Type B pancreatic cell (in vitro differentiated cells): ENCODE measurements at places on chromosomes 11 and 22. TPM values are rescaled to one million over a fixed set of nuclear protein-coding genes. Genes with fewer than 3 reads are reported as not detected.

DNA sequence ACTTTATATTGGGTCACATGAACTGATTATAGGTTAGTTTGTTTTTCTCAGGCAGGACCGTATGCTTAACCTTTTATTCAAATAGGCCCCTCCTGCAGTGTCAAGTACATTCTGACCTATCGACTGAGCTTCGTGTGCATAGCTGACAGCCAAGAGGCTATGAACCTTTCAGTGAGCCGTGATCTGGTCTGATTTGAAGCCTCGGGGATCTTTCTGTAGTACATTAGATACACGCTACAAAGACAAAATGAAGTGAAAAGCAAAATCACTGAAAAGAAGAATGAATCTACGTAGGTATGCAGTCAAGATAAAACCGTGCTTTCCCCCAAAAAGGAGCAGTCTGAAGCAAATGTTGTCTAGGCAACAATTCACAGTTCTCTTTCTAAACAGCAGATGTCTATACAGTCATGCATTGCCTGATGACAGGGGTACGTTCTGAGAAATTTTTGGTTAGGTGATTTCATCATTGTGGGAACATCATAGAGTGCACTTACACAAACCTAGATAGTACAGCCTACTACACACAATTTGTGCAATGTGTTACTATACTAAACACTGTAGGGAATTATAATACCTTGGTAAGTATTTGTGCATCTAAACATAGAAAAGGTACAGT is 18.1 kb downstream of the JHY start:
- H3K27me3 ChIP-seq = no peaks in the 10 kb centered on the region
- H3K36me3 ChIP-seq = no peaks in the 10 kb centered on the region
- H3K4me3 ChIP-seq = no peak overlapping the region
- peaks cover 11% of the 10 kb centered on the region for H3K4me1 ChIP-seq
- H3K27ac ChIP-seq = no peak overlapping the region

DNA sequence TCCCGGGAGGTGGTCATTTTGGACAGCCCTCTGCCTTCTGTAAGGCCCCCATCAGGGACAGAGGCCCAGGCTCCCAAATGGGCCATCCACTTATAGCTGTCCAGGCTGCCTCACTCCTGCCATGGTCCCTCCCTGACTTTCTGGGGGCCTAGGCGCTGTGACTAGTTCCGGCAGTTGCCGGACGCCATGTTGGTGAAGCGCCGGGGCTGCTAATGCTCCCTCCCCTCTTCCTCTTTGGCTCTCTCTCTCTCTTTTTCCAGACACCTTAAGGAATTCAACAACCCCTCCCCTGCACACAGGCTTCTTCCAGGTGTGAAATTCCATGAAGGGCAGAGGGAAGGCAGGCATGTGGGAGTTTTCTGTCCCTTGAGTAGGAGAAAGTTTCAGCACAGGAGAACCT is 445.6 kb downstream of the SOX6 start:
- H3K4me1 ChIP-seq = peaks cover 15% of the 10 kb centered on the region
- H3K27ac ChIP-seq = no peak overlapping the region
- peaks cover 6% of the 10 kb centered on the region for H3K27me3 ChIP-seq

DNA sequence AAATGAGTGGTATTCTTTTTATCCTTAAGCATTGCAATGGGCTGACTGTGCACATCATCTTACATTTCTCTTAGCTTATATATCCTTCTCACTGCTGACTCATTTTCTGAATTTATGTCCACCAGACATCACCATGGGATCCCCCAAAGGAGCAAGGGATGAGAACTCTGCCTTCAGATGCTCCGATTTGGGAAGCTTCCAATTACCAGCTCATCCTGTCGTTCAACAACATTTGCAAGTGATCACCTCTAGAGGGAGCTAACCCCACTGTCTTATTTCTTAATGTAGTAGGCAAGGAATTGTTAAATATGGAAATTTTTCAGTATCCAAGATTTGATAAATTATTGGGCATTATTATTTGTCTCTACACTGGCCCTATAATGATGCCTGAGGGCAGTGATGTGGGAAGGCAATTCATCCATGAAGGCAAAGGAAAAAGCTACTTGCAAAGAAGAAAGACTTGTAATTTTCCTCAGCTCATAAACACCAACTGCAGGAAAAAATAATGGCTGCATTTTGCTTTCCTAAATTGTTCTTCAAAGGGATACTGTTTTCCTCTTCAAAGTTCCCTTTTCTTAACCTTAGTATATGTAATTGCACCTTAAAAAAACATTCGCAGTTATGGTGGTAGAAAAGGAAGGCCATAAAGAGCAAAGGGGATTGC is 102.4 kb upstream of the FSHB start:
- H3K36me3 ChIP-seq = no peaks in the 10 kb centered on the region
- H3K4me1 ChIP-seq = no peaks in the 10 kb centered on the region
- no peak overlapping the region for H3K4me3 ChIP-seq
- peaks cover 8% of the 10 kb centered on the region for H3K27me3 ChIP-seq

- H3K4me3 ChIP-seq = no peak overlapping the region
- H3K27me3 ChIP-seq = peaks cover 4% of the 10 kb centered on the region
- no peaks in the 10 kb centered on the region for H3K4me1 ChIP-seq
- no peak overlapping the region for H3K27ac ChIP-seq
- DNase-seq = no peak
- no peaks in the 10 kb centered on the region for H3K36me3 ChIP-seq
Observed at GRCh38 chr11:99418927-99419720, 398.4 kb downstream of the CNTN5 start.

DNA sequence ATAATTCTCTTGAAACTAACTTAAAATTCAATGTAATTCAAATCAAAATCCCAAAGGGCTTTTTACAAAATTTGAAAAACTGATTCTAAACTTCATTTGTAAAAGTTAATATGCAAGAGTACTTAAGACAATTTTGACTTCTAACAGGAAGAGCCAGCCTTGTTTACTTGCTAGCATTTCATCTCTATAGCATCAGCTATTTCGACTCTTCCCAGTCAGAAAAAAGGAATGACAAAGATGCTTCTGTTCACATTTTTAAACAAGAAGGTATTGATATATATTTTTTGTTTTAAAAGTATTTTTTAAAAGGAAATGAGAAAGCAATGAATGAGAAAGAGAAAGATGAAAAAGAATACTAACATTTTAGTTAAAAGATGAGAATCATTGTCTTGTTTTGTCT is 16.4 kb downstream of the SLN start:
- no peak for DNase-seq
- H3K4me1 ChIP-seq = no peaks in the 10 kb centered on the region
- H3K4me3 ChIP-seq = no peak overlapping the region
- H3K27me3 ChIP-seq = peaks cover 16% of the 10 kb centered on the region

DNA sequence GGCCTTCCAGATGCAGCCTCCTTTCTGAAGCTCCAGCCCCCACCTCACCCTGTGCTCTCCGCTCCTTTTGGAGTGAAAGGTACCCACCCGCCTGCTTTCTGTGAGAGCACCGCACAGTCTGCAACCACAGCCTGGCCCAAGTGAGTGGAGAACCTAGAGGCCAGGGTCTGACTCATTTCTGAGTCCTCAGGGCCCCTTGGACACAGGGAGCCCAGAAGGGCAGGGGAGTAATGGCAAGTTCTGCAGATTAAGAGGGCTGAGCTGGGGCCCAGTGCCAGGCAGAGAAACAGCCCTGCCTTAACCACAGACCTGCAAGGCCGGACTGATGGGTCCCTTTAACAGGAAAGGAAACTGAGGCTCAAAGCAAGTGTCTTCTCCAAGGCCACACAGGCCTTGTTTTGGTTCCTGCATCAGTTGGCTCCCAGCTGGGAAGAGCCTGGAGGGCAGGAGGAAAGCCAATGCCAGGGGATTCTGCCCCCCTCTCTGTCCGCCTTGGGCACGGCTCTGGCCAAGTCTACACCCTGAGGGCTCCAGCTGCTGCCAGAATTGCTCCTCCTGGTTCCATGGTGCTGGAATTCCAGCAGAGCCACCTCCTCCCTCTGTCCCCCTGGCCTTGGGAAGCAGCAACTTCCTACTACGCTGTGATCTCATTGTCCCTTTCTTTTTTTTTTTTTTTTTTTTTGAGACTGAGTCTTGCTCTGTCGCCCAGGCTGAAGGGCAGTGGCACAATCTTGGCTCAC is 55.1 kb downstream of the CYTH4 start:
- no peak overlapping the region for H3K4me3 ChIP-seq
- no peak for DNase-seq
- no peaks in the 10 kb centered on the region for H3K36me3 ChIP-seq
- no peak overlapping the region for H3K27ac ChIP-seq
- peaks cover 97% of the 10 kb centered on the region for H3K27me3 ChIP-seq
- H3K4me1 ChIP-seq = peaks cover 4% of the 10 kb centered on the region

GRCh38 chr11:44300844-44301563 is 8.9 kb downstream of the ALX4 start:
- no peak overlapping the region for H3K27ac ChIP-seq
- no peak for DNase-seq
- H3K27me3 ChIP-seq = peaks cover 78% of the 10 kb centered on the region
- no peaks in the 10 kb centered on the region for H3K36me3 ChIP-seq
- H3K4me1 ChIP-seq = peaks cover 13% of the 10 kb centered on the region

GRCh38 chr22:44823396-44823795 is 71.0 kb downstream of the ARHGAP8 start:
- H3K27ac ChIP-seq = peak overlapping the region; percentile 64
- H3K4me3 ChIP-seq = no peak overlapping the region
- H3K4me1 ChIP-seq = peaks cover 7% of the 10 kb centered on the region
- H3K36me3 ChIP-seq = no peaks in the 10 kb centered on the region
- no peak for DNase-seq
- H3K27me3 ChIP-seq = no peaks in the 10 kb centered on the region

DNA sequence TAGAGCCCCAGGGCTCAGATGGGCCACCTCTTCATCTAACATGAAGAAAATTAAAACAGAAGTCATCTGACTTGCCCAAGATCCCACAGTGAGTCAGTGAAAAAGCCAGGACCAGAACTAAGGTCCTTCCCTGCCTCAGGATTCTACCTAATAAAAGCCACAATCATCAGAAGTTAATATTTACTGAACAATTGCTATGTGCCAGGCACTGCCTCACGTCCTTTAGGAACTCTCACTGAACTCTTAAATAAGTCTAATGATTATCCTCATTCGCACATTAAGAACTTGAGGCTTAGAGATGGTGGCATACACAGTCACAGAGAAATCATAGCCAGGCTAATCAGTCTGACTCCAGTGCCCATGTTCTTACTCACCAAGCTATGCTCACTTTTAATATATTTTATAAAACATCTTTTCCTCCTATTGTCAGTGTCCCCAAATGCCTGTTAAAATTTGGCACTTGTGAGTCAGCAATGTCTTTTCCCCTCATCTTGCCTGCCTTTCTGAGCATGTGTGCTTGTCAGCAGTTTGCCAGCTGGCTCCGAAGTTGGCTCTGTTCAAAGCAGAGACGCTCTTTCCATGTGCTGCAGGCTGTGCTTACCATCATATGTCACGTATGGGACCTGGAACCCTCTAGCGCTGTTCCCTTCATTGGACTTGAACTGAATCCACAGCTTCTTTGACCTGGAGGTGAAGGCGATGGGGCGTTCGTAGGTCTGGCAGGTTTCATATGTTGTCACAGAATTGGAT is 21.5 kb upstream of the NRIP3 start:
- no peak for DNase-seq
- no peaks in the 10 kb centered on the region for H3K4me1 ChIP-seq
- H3K36me3 ChIP-seq = no peaks in the 10 kb centered on the region
- H3K4me3 ChIP-seq = no peak overlapping the region
- H3K27ac ChIP-seq = no peak overlapping the region

GRCh38 chr22:32531931-32532819 is 57.6 kb downstream of the FBXO7 start:
- H3K27me3 ChIP-seq = no peaks in the 10 kb centered on the region

DNA sequence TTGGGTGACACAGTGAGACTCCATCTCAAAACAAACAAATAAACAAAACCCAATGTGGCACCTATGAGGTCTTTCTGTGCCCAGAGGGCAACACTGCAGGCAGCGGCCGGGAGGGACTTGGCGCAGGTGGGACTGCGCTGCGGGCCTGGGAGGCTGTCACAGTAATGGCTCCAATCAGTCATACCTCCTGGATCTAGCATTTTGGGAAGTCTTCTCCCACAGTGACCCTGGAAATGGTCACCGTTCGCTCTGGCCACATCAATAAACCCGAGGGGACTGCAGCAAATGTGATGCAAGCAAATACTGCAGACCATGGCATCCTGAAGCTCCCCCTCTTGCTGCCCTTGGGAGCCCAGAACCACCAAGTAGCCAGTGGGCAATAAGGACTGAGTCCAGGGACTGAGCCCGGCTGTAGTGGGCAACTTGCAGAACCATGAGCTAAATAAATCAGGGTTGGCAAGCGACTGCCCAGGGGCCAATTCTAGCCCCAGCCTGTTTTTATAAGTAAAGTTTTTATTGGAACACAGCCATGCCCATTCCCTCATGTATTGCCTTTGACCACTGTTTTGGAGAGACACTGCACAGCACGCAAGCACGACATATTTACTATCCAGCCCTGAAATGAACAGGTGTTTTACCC is 15.4 kb downstream of the SHANK2 start:
- H3K4me1 ChIP-seq = peaks cover 25% of the 10 kb centered on the region
- no peak overlapping the region for H3K4me3 ChIP-seq
- no peaks in the 10 kb centered on the region for H3K27me3 ChIP-seq

DNA sequence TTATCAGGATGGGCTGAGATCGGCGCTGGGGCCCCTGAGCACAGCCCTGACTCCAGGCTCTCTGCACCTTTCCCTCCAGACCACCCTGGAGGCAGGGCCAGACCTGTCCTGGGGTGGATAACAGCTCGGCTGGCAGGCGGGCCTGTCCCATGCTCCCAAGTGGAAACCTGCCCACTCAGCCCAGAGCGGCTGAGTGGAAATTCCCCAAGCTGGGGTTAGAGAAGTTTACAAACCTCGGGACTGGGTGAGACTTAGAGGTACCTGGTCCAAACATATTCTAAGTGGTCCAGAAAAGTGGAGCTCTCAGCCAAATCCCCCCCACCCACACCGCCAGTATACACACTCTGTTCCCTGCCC is 4.8 kb upstream of the FXYD2 start:
- H3K27me3 ChIP-seq = peaks cover 23% of the 10 kb centered on the region
- no peak overlapping the region for H3K4me3 ChIP-seq
- no peaks in the 10 kb centered on the region for H3K36me3 ChIP-seq
- H3K4me1 ChIP-seq = peaks cover 26% of the 10 kb centered on the region

DNA sequence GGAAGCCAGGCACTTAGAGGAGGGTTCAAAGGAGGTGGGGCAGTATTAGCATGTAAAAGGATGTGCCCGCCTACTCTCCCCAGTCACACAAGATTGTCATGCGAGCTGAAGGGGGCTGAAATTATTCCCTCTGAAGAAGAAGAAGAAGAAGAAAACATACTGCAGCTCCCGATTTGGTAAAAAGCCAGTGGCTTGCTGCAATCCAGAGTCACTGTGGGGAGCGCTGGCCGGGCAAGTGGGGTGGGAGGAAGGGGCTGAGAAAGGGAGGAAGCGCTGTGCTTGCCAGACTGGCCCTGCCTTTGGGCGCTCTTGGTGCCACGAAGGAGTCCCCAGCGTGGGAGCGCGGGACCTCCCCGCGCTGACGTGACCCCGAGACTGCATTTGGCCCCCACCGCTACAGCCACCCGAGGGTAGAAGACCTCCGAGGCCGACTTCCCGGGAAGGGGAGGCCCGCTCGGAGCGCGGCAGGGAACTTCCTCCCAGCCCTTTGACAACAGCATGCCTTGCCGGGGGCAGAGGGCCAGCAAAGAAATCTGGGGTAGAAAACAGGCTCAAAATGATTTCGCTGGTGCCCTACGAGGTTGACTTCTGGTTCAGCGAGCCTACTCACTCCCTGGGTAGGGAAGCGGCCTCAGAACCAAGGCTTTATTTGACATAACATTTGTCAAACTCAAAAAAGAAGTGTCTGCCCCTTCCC is 906.3 kb downstream of the DLG2 start:
- peak overlapping the region; percentile 85 for H3K4me3 ChIP-seq
- H3K36me3 ChIP-seq = no peaks in the 10 kb centered on the region
- no peak overlapping the region for H3K27ac ChIP-seq

The MS4A1 gene
- total RNA-seq = not detected in 2 replicates

The USP47 gene
- total RNA-seq = 46.3 and 54.4 TPM in 2 replicates

The VPREB1 gene
- not detected in 2 replicates for total RNA-seq

The TSPAN4 gene
- total RNA-seq = 12.8 and 43.2 TPM in 2 replicates

The CDC42BPG gene
- 20.1 and 47.7 TPM in 2 replicates for total RNA-seq

The CYTH4 gene
- total RNA-seq = not detected in 2 replicates

The KRTAP5-7 gene
- not detected in 2 replicates for total RNA-seq

The NDUFS3 gene
- 150 and 161 TPM in 2 replicates for total RNA-seq

The ACTN3 gene
- 0.57 and 2.6 TPM in 2 replicates for total RNA-seq

The TLCD5 gene
- total RNA-seq = 3.3 and 11.6 TPM in 2 replicates

The CCDC179 gene
- total RNA-seq = not detected in 2 replicates
